Activated CD4-positive, alpha-beta T cell treated with anti-CD3 and anti-CD28 coated beads, Interleukin-2, amount 10 ng/mL, durations not matched to agents 24 days and 14 days (primary cell): ENCODE measurements at places on chromosomes 5 and 9. TPM values are rescaled to one million over a fixed set of nuclear protein-coding genes. Genes with fewer than 3 reads are reported as not detected.

The SIL1 gene
- total RNA-seq, result 31.1 and 40.5 TPM in 2 replicates

GRCh38 chr9:30584559-30584958 is 1799.9 kb upstream of the ACO1 start:
- H3K4me1 ChIP-seq, result no peaks in the 10 kb centered on the region
- H3K4me3 ChIP-seq, result no peak overlapping the region
- no peaks in the 10 kb centered on the region for H3K36me3 ChIP-seq
- no peak overlapping the region for H3K27ac ChIP-seq
- no peaks in the 10 kb centered on the region for H3K27me3 ChIP-seq

- H3K36me3 ChIP-seq, result no peaks in the 10 kb centered on the region
- no peaks in the 10 kb centered on the region for H3K4me1 ChIP-seq
- H3K27me3 ChIP-seq, result no peaks in the 10 kb centered on the region
- H3K4me3 ChIP-seq, result no peak overlapping the region
- no peak overlapping the region for H3K27ac ChIP-seq
Measured at GRCh38 chr5:2588850-2589501, 162.5 kb downstream of the IRX2 start.

The FAM163B gene
- not detected in 2 replicates for total RNA-seq

DNA sequence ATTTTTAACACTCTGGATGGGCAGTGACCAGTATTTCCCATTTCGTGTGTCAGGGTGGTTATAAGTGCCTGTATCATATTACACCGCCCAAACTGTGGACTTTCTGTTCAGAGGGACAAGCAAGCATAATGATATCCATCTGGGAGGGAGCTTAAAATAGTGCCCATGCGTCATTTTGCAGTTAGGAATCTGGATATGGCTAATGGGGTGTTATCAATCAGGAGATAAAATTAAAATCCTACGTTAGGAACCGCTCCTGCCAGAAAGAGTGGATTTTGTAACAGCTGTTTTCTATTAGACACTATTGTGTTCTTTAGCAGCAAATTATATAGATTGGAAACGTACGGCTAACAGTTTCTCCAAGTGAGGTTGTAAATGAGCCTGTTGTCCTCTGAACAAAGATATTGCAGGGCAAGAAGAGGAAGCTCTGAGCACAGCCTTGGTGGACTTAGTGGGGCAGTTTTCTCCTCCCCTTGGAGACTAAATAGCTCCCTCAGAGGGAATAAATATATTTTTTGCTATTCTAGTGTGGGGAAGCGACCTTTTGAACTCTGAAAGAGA is 160.4 kb downstream of the SPATA31D1 start:
- H3K4me1 ChIP-seq, result no peaks in the 10 kb centered on the region
- no peak overlapping the region for H3K4me3 ChIP-seq
- H3K27ac ChIP-seq, result no peak overlapping the region
- no peaks in the 10 kb centered on the region for H3K36me3 ChIP-seq
- no peak for DNase-seq

The TMEM174 gene
- not detected in 2 replicates for total RNA-seq

GRCh38 chr9:123678878-123679329 is 251.0 kb downstream of the DENND1A start:
- H3K27ac ChIP-seq, result no peak overlapping the region
- no peaks in the 10 kb centered on the region for H3K27me3 ChIP-seq
- peaks cover 3% of the 10 kb centered on the region for H3K4me1 ChIP-seq

DNA sequence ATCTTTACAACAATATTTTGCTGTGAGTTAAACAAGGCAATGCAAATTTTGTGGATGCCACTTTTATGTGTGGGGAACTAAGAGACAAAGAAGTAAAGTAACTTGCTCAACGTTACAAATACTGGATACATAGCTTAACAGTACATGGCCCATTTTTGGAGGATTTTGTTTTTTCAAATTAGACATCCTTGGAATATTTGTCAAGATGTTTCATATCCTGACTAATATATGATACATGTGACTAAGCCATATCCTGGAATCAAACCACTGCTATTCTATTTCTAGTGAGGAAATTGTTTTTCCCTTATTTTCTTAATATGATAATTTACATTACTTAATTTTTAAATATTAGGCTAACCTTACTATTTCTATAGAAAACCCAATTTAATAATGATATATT is 529.8 kb downstream of the DMRTA1 start:
- H3K36me3 ChIP-seq, result no peaks in the 10 kb centered on the region
- H3K4me3 ChIP-seq, result no peak overlapping the region
- no peaks in the 10 kb centered on the region for H3K27me3 ChIP-seq
- no peak overlapping the region for H3K27ac ChIP-seq
- no peak for DNase-seq

DNA sequence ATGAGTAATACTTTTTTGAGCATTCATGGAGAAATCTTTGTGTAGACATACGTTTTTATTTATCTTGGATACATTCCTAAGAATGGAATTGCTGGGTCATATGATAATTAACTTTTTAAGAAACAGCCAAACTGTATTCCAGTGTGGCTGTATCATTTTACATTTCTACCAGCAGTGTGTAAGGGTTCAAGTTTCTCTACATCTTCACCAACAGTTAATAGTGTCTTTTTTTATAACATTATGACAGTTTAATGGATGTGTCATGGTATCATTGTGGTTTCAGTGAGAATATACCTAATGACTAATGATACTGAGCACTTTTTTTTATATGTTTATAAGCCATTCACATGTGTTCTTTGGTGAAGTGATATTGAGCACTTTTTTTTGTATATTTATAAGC is 52.4 kb downstream of the NIPBL start:
- H3K4me1 ChIP-seq, result peaks cover 11% of the 10 kb centered on the region
- H3K4me3 ChIP-seq, result no peak overlapping the region
- no peak overlapping the region for H3K27ac ChIP-seq

DNA sequence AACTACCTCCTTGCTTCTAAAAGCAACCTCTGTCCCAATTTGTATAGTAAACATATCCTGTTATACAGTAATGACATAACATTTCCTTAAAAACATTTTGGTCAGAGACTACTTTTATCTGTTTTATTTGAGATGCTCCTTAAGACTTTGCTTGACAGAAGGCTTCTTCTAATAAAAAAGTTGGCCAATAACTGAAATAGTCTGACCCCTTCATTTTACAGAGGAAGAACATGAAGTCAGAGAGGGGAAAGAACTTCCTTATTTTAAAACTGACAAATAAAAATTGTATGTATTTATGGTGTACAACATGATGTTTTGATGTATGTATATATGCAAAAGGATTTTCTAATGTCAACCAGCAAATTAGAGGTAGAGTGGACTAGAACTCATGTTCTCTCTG is 35.8 kb upstream of the SPARC start:
- DNase-seq, result no peak
- H3K4me3 ChIP-seq, result no peak overlapping the region
- H3K36me3 ChIP-seq, result no peaks in the 10 kb centered on the region
- no peaks in the 10 kb centered on the region for H3K27me3 ChIP-seq
- H3K27ac ChIP-seq, result no peak overlapping the region

The GHR gene
- not detected in 2 replicates for total RNA-seq

DNA sequence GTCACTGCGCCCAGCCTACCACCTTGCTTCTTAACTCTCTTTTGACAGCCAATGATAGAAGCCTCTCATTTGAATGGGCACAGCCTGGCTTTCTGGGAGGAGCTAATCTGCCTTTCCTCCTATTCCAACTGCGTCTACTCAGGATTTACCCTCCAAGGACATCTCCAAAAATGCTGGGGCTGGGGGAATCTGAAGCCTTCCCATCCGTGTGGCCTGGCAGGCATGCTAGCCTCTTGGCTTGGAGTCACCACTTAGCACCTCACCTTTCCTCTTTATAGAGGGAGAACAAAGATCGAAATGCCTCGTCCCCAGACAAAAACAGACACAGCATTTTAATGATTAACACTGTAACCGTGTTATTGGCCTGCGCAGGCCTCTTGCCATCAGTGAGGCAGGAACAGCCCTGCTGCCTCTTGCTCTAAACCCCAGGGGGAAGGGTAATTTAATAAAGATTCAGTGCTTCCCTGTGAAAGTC is 108.2 kb upstream of the KLF4 start:
- no peak overlapping the region for H3K4me3 ChIP-seq
- H3K27me3 ChIP-seq, result no peaks in the 10 kb centered on the region
- no peak overlapping the region for H3K27ac ChIP-seq
- no peak for DNase-seq

GRCh38 chr9:35488021-35488420 is 1.9 kb upstream of the RUSC2 start:
- DNase-seq, result no peak
- H3K4me3 ChIP-seq, result peak overlapping the region; percentile 39
- no peak overlapping the region for H3K27ac ChIP-seq
- H3K4me1 ChIP-seq, result peaks cover 27% of the 10 kb centered on the region

The BRINP1 gene
- total RNA-seq, result not detected in 2 replicates

- H3K4me3 ChIP-seq, result no peak overlapping the region
- H3K27ac ChIP-seq, result no peak overlapping the region
- no peaks in the 10 kb centered on the region for H3K36me3 ChIP-seq
- H3K4me1 ChIP-seq, result no peaks in the 10 kb centered on the region
- no peak for DNase-seq
Measured at GRCh38 chr5:28397502-28397941, 1359.1 kb upstream of the CDH9 start.
